ENCODE measurements at places on chromosomes 16 and 17.

- no peaks in the 10 kb centered on the region for H3K4me1 ChIP-seq
- H3K27me3 ChIP-seq = peaks cover 2% of the 10 kb centered on the region
- no peak overlapping the region for H3K4me3 ChIP-seq
Measured at GRCh38 chr16:87675111-87675719, 72.9 kb downstream of the JPH3 start.

- H3K36me3 ChIP-seq = peaks cover 8% of the 10 kb centered on the region
- peak overlapping the region; percentile 90 for H3K27ac ChIP-seq
- H3K27me3 ChIP-seq = no peaks in the 10 kb centered on the region
- H3K4me3 ChIP-seq = no peak overlapping the region
Measured at GRCh38 chr16:12078405-12079280, 102.1 kb downstream of the SNX29 start.

GRCh38 chr17:43578699-43579565 is 32.8 kb upstream of the ETV4 start:
- H3K4me1 ChIP-seq = peaks cover 13% of the 10 kb centered on the region
- H3K4me3 ChIP-seq = no peak overlapping the region
- H3K36me3 ChIP-seq = no peaks in the 10 kb centered on the region
- H3K27ac ChIP-seq = no peak overlapping the region
- peak; percentile 32 for DNase-seq
- no peaks in the 10 kb centered on the region for H3K27me3 ChIP-seq

DNA sequence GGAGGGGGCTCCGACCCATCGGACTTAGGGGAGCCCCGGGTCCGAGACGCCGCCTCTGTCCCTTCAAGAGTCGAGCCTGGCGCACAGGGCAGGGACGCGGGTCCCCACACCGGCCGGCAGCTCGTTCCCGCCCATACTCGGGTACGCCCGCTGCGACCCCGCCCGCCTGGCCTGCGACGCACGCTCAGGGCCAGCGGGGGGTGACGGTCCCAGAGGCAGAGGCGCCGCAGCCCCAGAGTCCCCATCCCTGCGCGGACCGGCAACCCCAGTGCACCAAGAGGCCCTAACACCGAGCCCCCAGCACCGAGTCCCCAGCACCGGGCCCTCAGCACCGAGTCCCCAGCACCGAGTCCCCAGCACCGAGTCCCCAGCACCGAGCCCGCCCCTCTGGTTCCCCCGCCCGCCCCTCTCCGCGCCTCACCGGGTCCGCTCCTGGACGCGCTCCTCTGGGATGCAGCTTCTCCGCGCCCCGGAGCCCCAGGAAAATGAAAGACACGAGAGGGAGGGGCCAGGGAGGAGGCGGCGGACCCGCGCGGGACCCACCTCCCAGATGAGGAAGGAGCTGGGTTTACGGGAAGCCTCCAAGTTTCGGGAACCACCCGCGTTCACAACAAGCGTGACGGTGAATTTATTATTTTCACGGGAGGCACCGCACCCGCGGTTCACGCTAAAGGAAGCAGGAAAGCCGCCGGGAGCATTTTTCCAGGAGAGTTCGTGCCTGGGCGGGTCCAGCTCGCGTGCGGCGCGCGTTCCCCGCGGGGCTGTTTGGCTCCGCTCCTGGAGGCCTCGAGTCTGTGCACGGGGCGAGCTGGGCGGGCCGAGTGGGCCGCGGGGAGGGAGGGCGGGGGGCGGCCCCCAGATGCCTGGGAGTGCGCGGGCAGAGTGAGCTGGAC is at the start of gene SECTM1:
Gene SECTM1, minus strand, starts transcription at position 488 of the 893 bp plus-strand sequence. CDS start 6,526 bp downstream, outside the sequence.
- no peaks in the 10 kb centered on the region for H3K36me3 ChIP-seq
- H3K27me3 ChIP-seq = peaks cover 10% of the 10 kb centered on the region
- peaks cover 24% of the 10 kb centered on the region for H3K4me1 ChIP-seq
- H3K4me3 ChIP-seq = peak within 1 kb of the TSS; percentile 77
